ENCODE measurements at places on chromosomes 11 and 22.

GRCh38 chr11:36478700-36479329 is 31.3 kb downstream of the TRAF6 start:
- peak; percentile 66 for DNase-seq

GRCh38 chr11:5713695-5714094 is 22.6 kb upstream of the OR56B1 start:
- DNase-seq = no peak

GRCh38 chr11:116853461-116854073 is 16.1 kb upstream of the APOA1 start:
- peak; percentile 96 for DNase-seq

DNA sequence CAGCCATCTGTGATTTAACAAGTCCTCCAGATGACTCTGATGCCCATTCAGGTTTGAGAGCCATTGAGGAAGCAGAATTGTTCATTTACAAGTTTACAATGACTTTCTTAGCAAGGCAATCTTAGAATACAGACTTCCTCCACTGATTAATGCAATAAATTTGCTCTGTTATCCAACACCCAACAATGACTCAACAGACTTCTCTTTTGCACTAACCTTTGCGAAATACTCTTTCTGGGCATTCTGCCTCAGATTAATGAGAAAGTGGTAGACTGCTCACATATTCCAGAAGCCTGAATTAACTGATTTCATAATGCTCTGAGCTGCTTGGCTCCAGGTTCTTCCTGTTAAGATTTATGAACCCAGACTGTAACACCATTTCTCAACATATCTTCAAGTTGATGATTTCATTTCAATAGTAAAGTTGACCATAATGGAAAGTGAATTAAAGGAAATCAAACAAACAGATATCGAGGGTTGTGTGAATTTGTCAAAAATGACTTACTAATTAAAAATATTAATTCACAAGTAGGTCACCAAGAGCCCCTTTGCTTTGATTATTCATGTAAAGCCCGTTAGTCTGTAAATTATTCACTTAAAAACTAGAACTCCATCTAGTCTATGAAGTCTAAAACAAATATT is 70.5 kb upstream of the BLID start:
- peak; percentile 98 for DNase-seq

- no peak for DNase-seq
Measured at GRCh38 chr11:131246663-131247062, 123.8 kb upstream of the NTM start.

GRCh38 chr11:72471005-72471898 is 36.9 kb upstream of the CLPB start:
- DNase-seq = peak; percentile 78

DNA sequence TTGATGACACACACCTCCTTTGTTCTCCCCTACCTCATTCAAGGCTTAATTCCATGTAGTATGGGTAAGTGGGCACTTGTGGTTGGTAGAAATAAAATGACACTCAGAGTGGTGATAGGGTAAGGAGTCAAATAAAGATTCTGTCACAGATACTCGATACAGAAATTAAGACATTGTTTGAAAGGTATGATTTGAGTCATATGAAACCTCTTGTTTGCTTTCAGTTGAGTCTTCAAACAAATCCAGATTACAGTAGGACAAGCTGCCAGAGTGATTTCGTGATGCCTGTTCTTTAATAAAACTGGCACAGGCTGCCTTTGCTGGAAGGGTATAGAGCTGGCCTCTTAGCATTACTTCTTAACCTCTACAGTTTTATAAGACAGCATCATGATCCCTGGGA is 182.4 kb downstream of the SPON1 start:
- DNase-seq = no peak

GRCh38 chr11:35814081-35814695 is 129.7 kb upstream of the LDLRAD3 start:
- no peak for DNase-seq

DNA sequence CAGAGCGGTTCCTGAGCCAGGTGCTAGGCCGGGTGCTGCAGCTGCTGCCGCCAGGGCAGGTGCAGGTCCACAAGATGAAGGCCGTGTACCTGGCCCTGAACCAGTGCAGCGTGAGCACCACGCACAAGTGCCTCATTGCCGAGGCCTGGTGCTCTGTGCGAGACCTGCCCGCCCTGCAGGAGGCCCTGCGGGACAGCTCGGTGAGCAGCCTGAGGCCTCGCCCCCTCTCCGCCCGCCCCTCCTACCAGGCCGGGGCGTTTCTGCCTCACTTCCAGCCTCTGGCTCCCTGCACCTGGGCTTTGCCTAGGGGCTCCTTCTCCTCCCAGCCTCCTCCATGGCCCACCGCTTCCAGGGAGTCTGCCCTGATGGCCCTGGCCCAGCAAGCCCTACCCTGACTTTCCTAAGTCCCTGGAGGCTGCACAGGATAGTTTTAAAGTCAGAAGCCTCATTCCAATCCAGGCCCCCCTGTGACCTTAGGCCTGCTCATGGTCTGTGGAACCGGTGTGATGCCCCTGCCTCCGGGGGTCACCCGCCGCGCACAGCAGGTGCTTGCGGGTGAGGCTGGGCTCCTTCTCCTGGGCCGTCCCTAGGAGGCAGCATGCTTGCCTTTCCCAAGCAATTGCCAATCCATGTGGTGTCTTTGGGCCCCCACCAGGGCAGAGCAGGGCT is 5.5 kb downstream of the TCIRG1 start:
- DNase-seq = no peak

- DNase-seq = no peak
Measured at GRCh38 chr11:97123237-97123636, 733.4 kb downstream of the JRKL start.

DNA sequence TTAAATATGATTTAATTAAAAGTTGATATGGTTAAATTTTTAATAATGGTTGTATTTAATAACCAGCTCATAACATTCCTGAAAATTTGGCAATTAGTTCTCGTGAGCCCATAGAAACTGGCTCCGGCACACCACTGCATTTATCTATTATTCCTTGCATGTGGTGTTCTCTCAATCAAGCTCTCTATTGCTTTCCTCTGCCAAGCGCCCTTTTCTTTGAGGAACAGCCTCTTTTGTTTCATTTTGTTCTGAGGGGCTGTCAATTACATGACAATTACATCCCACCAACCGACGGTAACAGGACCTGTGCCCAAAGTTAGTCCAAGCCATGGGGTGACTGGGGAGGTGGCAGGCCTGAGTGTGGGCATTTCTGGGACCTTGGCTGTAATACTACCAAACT is 8.1 kb downstream of the C11orf91 start:
- DNase-seq = no peak

GRCh38 chr11:62680825-62681240 is 2.0 kb upstream of the UBXN1 start:
- peak; percentile 84 for DNase-seq

All from EH (cell line).